H9 (cell line): ENCODE measurements at places on chromosomes 6 and 20. TPM values are rescaled to one million over a fixed set of nuclear protein-coding genes. Genes with fewer than 3 reads are reported as not detected.

The SSTR4 gene
- not detected in 2 replicates for total RNA-seq

The POPDC3 gene
- 5.7 and 6.0 TPM in 2 replicates for total RNA-seq

The TFAP2D gene
- total RNA-seq = not detected in 2 replicates

The JPH2 gene
- total RNA-seq = 0.31 and 0.35 TPM in 2 replicates

The CCR6 gene
- not detected in 2 replicates for total RNA-seq

The SLC35D3 gene
- total RNA-seq = 0.17 and 0.57 TPM in 2 replicates

The HCK gene
- 1.7 and 1.8 TPM in 2 replicates for total RNA-seq

The RAB44 gene
- 0.04 TPM in 1 of 2 replicates, not detected in the other for total RNA-seq

The SLX4IP gene
- total RNA-seq = 7.1 and 7.9 TPM in 2 replicates

The BPIFA1 gene
- not detected in 2 replicates for total RNA-seq

The BACH2 gene
- total RNA-seq = 2.0 and 2.6 TPM in 2 replicates

The SYNJ2 gene
- total RNA-seq = 24.5 and 25.4 TPM in 2 replicates

The FAM209B gene
- total RNA-seq = 0.33 and 0.92 TPM in 2 replicates

The BTBD9 gene
- 7.8 and 8.9 TPM in 2 replicates for total RNA-seq

The SPDEF gene
- 0.15 and 0.22 TPM in 2 replicates for total RNA-seq

The TRAM2 gene
- 20.5 and 21.2 TPM in 2 replicates for total RNA-seq

The ADAM33 gene
- total RNA-seq = 4.0 and 4.4 TPM in 2 replicates
